HuH-7.5 (cell line): ENCODE measurements at places on chromosomes 2 and 18.

DNA sequence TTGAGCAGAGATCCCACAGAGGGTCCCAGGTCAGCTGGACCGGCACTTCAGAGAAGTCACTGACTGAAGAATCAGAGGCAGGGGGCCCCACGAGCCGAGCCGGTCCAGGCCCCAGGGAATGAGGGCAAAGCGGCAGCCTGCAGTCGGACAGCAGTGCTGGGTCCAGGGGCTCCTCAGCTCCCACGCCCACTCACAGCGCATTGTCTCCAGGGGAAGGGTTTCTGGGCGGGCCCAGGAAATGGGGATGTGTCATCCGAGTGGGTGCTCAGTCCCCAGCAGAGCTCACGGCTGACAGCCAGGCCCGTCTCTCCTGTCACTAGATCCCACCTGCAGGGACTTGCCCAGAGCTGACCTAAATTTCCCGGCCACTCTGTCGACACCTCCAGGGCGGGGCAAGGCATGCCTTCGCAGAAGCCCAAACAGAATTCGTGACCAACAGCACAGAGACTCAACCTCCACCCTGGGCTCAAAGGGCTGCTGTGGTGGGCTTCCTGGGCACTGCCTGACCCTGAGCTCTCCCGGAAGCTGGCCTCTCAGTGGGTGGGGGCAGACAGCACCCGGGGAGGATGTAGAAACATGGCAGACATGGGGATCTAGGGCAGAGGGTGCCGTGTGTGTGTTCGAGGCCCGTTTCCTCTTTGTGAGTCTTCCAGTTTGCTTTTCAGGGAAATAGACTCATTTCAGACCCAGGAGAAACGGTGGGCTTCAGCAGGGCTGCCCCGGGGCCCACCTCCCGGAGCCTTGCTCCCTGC is 42.1 kb upstream of the TAF1B start:
- no peak for DNase-seq

GRCh38 chr18:62018034-62018758 is 125.4 kb upstream of the RNF152 start:
- DNase-seq: no peak

DNA sequence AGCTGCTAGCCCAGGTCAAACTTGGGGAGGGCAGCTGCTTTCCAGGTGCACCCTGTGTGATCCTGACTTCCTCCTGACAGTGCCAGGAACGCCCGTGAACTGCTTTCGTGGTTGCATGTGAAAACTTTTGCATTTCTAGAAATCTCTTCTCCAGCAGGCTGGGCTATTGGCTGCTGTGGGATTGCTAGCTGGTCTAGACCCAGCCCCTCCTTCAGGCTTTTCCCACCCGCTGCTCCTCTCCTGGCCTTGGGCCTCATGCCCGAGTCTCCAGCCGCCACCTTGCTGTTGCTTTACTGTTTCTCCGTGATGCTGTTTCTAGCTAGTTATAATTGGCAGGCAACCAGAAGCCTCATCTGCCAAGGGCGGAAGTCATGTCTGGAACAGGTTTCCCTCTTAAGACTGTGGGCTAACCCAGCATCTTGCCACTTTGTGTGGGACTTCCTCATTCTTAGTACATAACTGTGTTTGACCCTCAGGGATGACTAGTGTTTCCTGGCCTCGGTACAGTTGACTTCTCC is 27.0 kb upstream of the MGAT4A start:
- DNase-seq: no peak

DNA sequence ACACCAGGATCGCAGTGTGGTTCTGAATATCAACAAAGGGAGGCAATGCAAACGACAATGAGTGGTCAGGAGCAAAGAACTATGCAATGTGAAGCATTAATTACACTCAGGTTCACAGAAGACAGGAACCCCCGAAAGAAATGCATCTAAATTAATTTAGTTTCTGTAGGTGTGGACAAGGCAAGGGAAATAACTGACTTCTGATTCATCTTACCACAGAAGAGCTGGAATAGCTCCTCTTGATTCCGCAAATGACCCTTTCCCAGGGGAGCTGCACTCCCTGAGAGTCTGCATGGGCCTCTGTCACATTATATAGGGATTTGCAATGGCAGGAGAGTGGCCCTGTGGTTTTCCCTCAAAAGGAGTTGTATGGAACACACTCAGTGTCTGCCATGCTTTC is 263.9 kb upstream of the APCDD1 start:
- no peak for DNase-seq

GRCh38 chr18:21914739-21915319 is 174.2 kb downstream of the MIB1 start:
- peak; percentile 35 for DNase-seq

GRCh38 chr2:148876202-148876594 is 1.2 kb downstream of the KIF5C start:
- peak; percentile 32 for DNase-seq

DNA sequence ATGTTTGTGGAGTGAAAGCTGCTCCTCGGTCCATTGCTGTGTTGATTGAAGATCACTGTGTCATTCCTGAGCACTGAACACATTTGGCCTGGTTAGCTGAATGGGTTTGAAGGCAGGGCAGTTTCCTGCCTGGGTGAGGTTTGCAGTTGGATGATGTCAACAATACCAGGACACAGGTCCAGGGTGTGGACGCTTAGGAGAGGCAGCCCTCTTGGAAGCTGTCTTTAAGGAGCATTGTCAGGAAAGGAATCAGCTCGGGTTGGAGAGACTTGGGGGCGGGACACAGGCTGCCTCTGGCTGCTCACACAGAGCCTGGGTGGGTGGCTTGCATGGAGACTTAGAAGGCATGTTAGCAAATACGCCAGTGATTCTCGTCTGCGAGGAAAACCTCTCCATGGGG is 237.7 kb downstream of the SEPTIN10 start:
- no peak for DNase-seq

- DNase-seq: no peak
Measured at GRCh38 chr2:209367075-209367747, 56.6 kb upstream of the MAP2 start.

DNA sequence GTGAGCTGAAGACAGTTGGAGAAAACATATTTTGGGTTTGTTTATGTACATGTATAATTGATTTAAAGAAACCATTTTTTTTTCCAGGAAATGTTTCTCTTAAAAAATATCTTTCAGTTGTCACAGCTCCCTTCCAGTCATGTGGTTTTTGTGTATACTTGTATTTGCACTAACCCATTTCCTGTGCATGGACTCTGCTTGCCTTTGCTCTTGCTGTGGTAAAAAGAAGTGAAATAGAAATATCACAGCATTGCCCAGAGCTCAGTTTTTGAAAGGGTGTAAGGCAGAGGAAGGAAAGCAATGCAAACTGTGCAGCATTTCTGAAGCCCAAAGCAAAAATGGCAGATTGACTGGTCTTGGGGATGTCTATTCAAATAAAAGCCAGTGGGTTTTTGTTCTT is 10.4 kb upstream of the DOCK10 start:
- no peak for DNase-seq

GRCh38 chr2:187826023-187826422 is 271.8 kb upstream of the TFPI start:
- DNase-seq: no peak

- no peak for DNase-seq
Measured at GRCh38 chr18:10011061-10011460, 97.2 kb downstream of the VAPA start.
